ENCODE measurements at places on chromosomes 2 and 18.
A peak's percentile ranks its signal among the peaks of the same experiment; 100 is the strongest.

- no peak for DNase-seq
Observed at GRCh38 chr2:50613161-50613560, 418.8 kb downstream of the NRXN1 start.

DNA sequence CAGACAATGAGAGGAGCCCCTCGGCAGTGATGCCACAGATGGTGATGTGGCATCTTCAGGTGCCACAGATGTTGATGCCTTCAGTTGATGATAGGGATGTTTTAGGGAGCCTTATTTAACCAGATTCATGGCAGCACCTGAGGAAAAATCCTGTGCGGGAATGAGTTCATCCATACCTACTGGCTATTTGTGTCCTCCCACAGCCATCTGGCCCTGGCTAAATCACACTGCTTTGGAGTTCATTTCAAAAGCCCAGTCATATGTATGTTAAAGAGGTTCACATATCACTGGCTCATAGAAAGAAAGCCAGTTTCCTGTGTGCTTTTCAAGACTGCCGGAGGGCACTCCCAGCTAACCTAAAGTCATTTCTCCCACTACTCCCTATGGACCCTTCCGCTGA, 131.3 kb downstream of the MCFD2 start:
- DNase-seq, result no peak

DNA sequence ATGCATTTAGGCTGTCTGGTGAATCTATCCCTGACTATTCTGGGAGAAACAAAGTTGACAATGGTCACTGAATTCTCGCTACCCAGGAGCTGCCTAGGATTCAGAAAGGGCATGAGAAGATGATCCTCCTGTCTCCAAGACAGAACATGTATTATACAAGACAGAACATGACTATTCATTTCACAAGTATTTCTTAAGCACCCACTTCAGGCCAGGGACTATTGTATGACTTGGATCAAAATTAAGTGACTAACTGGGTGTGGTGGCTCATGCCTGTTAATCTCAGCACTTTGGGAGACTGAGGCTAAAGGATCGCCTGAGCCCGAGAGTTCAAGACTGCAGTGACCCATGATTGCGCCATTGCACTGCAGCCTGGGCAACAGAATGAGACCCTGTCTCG, 235.8 kb upstream of the RAB12 start:
- no peak for DNase-seq

- no peak for DNase-seq
Observed at GRCh38 chr2:3265981-3266924, 111.4 kb downstream of the EIPR1 start.

GRCh38 chr2:146748046-146748445, 1096.8 kb upstream of the ACVR2A start:
- DNase-seq, result no peak

DNA sequence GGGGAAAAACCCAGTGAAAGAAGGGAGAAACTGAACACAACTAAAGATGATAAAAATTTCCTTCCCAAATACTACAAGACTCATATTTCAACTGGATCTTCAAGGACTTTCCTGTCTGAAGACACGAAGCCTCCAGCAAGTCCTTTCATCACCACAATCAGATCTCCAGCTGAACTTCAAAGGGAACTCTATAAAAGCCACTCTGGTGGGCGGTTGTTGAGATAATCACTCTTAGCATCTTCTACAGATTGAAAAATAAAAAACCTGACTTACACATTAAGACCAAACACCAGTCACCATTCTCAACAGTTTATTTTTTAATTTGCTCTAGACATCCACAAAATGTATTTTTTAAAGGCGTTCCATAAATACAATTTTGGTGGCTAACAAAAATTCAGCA, 4.4 kb downstream of the REV1 start:
- no peak for DNase-seq

DNA sequence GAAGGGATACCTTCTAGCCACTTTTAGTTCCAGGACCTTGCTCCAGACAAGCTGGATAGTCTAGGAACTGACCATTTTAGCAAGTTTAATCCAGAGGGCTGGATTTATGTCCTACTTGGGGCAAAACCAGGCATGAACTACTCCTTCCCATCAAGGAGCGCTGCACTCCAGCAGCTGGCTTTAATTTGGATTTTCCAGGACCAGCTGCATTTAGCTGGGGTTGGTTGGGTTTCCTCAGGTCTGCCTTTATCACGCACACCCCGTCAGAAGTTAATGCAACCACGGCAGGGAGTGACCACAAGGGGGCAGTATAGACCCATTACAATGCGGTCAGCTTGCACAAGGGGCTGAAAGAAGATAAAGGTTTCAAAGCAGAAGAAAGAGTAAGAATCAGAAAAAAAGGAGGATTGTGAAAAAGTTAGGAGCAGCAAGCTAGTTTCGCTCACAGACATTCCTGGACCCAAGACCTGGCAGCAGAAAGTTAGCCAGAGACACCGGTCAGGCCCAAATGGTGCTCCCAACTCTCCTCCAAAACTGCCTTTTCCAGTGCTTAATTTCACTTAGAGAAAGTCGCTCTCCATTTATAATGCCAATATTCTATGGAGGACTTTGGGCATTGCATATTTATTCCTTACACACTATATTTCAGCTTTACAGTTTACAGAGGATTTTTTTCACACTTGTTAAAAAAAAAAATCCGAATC, 40.1 kb downstream of the SLC4A1AP start:
- DNase-seq, result peak; percentile 63

GRCh38 chr2:165902934-165903333, 50.6 kb downstream of the TTC21B start:
- no peak for DNase-seq

DNA sequence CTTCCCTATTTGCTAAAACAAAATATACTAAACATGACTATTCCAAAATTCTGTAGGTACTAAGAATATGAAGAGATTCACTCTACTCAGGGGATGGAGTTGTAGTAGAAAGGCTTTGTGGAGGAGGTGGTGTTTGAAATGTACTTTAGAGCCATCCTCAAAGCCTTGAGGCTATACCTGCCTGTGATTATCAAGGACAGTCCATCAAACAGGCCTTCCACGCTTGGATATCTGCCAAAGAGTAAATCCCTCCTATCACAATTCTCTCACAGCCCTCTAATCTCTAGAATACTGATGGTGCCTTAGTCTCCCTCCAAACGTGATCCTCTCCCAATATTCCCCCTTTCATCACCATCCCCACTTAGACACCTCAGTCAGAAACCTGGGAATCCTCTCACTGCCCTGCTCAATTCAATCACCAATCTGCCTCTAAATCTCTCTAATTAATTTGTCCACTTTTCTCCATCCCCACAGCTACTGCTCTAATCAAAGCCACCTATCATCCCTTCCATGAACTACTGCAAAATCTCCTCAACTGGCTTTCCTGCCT, 13.1 kb downstream of the SOS1 start:
- DNase-seq, result no peak

- DNase-seq, result no peak
Observed at GRCh38 chr2:153476816-153477635, 1.5 kb downstream of the RPRM start.

GRCh38 chr2:16255120-16255519, 314.8 kb downstream of the MYCN start:
- DNase-seq, result no peak

DNA sequence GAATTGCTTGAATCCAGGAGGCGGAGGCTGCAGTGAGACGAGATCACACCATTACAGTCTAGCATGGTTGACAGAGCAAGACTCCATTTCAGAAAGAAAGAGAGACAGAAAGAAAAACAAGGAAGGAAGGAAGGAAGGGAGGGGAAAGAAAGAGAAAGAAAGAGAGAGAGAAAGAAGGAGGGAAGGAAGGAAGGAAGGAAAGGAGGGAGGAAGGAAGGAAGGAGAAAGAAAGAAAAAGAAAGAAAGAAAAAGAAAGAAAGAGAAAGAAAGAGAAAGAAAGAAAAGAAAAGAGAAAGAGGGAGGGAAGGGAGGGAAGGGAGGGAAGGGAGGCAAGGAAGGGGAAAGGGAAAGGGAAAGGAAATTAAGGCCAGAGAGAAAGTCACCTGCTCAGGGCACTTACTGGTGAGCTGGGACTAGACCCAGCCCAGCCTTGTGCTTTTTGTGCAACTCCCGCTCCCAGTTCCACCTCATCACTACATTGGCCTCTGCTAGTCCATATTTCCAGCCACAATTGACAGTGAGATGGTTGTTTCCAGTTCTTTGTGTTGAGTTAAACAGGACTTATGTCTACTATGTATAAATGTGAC, 35.7 kb downstream of the MOGAT1 start:
- DNase-seq, result no peak

DNA sequence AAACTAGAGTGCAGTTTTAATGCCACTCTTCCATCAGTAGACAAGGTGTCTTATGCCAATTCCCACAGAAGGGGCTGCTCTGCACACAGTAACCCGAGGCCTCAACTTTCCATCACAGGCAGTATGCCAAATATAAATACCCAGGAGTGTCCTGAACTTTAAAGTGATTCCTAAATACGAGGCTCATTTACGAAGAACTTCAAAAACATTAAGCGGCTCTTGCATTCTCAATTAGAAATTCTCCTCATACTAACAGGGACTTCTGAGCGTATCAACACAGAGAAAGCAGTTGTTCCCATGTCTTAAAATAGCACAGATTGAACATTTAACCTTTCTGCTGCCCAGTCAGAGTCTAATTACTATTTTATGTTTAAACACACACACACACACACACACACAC, 638.6 kb downstream of the ERBB4 start:
- DNase-seq, result peak; percentile 10

- DNase-seq, result no peak
Observed at GRCh38 chr2:199606193-199606780, 148.5 kb upstream of the SATB2 start.

GRCh38 chr2:168086851-168087250, 160.5 kb downstream of the STK39 start:
- DNase-seq, result no peak

- no peak for DNase-seq
Observed at GRCh38 chr2:200693836-200694470, 108.1 kb downstream of the AOX1 start.

DNA sequence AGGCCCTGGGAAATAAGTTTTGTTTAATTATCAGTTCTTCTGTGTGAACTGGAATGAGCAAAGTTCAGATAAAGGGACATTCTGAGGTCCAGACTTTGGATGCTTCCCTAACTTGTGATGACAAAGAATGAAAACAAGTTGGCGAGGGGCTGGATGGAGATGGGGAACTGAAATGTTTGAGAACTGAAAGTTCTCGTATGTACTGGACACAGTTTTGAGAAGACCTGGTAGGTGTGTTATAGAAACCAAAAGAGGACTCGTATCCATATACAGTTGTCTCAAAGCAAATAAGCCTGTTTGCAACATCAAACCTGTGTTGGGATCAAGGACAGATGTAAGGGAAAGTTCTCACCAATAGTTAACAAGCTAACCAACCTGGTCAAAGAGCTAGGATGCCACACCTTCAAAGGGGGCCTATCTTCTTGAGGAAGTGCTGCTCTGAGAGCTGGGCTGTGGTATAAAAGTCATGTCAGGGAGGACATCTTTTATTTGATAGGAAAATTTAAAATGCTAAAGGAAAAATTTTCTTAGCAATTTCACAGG, at the start of gene UPP2:
TSS of gene UPP2 (plus strand) at position 493 of the 543 bp plus-strand sequence. CDS start 188 bp downstream, outside the sequence.
- no peak for DNase-seq

DNA sequence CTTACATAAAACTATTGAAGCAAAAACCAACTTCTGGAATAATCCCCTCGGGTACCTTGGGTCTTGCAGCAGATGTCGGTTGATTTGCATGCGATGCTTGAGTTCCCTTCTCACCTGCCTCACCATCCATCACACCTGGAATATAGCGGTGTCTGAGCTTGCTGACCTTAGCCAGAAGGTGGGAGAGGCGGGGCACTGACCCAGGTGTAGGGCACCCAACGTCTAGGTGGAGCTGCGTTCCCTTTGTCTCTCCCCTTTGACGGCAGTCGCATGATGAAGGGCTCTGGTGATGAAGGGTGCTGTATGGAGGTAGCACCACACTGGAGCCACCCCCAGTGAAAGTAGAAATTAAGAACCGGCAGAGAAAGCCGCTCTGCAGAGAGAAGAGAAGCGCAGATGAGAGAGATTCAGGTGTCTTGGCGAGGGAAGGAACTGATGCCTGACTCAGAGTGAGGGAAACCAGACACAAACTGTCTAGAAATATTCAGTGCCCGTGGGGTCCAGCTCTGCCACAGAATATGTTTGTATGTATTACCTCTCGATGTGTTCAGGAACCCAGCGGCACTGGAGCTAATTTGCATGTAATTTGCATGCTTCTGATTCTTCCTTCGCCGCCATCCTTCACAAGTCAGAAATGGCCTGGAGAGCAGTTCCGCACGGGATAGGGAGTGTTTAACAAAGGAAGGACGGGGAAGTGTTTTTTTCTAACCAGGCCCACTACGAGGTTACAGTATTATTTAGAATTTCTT, 19.4 kb upstream of the MBP start:
- DNase-seq, result no peak

DNA sequence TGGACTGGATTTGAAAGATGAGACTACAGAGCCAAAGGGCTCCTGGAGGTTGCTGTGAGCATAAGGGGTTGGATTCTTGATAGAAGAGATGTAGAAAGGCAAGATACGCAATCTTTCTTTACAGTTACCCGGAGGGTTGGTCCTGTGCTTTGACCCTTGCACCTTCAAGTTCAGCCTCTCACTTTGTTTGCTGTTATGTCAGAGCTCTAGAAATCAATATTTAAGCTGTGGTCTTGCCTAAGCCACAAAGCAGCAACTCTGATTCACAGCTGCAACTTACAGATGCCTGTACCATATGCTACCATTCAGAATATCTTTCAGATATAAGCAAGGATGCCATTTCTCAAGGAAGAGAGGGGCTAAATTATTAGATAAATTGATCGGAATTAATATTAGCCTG, 943.1 kb upstream of the LRRTM1 start:
- DNase-seq, result no peak

DNA sequence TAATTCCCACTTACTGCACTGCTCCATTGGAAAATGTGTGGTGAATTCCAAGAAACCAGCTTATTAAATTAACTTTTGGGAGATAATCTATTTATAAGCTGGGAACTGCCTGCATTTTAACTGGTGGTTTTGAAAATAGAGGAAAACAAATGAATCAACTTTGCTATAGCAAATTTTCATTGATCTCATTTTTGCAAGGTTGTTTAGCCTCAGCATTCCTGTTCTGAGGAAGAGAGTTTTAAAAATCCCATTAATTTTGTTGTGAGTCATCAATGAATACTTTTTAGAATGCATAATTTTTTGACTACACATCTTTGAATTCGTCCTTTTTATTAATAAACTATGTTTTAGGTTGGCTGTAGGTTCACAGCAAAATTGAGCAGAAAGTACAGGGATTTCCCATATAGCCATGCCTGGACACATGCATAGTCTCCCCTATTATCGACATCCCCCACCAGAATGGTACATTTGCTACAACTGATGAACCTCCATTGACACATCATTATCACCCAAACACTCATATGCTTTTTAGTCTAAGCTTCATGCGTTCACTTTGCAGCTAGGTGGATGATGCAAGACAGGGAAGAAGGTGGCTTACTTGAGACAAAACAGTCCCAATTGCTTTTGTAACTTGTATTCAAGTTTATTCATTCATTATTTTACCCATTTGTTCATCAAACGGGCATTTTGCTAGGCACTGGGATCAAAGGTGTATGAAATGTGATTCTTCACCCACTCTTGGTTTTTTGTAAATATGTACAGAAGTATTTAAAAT, 106.9 kb downstream of the ZNF521 start:
- no peak for DNase-seq

DNA sequence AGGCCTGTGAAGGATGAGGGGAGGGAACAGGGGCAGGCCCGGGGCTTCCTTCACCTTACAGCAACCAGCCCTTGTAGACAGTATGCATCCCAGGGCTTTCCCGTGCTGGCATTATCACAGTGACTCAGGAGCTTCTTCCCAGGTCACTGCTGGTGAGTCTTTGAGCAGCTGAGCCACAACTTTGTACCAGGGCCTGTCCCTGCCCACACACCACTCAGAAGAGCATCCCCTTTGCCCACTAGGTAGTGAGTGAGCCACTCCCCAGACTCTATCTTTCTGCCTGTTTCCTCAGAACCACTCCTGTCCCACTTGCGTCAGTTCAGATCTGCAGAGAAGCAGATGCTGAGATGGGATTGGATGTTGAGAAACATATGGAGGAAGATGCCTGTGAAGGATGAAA, 69.6 kb upstream of the ALPP start:
- DNase-seq, result no peak
